Activated naive CD8-positive, alpha-beta T cell treated with anti-CD3 and anti-CD28 coated beads for 36 hours (primary cell): ENCODE measurements at places on chromosomes 3 and 15.

DNA sequence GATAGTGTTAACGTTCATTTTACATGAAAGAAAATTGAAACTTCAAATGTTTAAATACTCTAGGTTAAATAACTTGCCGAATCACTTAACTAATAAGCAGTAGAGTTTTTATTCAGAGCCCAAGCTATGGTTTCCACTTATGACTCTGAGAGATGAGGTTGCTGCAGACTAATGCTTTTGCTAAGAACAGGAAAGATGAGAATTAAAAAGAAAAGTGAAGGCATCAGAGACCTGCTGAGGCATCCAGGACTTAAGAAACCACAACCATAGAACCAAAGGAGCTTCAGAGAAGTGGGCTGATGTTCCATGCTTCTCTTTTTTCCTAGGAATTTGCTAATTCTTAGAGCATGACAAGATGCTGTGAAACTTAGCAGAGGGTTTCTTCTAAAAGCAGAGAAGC is 9.5 kb downstream of the HMG20A start:
- no peak for DNase-seq

- no peak for DNase-seq
These were observed 40.1 kb upstream of the CAPN3 start for GRCh38 chr15:42319206-42319605.

DNA sequence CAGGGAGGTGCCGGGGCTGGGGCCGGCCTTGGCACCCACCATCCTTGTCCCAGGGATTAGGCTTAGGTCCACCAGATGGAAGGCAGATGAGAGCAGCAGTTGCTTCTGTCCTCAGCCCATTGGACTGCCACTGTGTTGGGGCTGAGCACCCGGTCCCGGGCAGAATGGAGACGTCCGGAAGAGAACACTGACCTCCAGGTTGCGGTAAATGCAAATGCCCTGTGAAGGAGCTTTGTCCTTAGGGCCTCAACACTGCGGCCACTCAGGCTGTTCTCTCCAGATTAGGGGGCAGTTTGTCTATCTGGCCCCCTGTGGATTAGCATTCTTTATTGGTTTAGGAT is at the start of gene SERINC4:
Gene SERINC4, minus strand, starts transcription at position 276 of the 341 bp plus-strand sequence. Its CDS starts 234 bp downstream, at position 42.
- DNase-seq: no peak

DNA sequence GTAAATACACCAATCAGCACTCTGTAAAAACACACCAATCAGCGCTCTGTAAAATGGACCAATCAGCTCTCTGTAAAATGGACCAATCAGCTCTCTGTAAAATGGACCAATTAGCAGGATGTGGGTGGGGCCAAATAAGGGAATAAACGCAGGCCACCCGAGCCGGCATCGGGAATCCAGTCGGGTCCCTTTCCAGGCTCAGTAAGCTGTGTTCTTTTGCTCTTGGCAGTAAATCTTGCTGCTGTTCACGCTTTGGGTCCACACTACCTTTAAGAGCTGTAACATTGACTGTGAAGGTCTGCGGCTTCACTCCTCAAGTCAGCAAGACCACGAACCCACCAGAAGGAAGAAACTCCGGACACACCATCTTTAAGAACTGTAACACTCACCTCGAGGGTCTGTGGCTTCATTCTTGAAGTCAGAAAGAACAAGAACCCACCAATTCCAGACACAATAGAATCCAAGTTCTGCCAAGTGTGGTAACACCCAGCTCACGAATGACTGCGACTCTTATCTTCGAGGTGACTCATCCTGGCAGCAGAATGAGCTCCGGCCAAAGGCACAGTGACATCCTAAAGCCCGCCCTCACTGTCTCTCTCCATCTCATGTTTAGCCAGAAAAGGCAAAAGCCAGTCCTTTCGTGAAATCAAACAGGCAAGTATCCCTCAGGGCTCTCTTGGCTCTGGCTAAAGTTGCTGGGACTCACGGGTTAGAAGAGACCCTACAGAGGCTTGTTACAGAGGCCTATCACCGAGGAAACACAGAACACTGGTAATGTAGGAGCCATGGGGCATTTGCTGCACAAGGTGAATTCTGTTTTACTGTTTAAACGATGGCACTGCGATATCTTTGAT is 155.2 kb downstream of the FAM43A start:
- no peak for DNase-seq

GRCh38 chr15:26580943-26581342 is 191.9 kb downstream of the GABRB3 start:
- no peak for DNase-seq

GRCh38 chr15:101211897-101212296 is 40.0 kb downstream of the CHSY1 start:
- DNase-seq: no peak

DNA sequence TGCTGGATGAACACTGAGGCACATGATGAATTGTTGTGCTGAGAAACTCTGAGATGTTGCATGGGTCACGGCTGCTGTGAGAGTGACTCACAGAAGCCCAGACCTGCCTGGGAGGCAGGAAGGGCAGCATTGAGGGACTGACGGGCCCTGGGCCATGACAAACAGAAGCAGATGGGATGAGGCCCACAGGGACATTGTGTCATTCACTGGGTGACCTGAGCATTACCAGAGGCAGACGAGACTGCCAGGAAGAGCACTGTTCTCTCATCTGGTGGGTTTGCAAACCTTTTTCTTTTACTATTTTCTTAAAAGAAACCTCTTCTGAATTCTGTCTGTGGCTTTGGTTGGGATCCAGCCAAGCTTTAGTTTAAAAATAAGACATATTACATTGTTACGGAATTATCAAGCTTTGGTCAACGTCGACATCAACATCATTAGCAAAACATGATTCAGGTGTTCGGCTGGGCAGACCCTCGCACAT is 67.8 kb downstream of the BDH1 start:
- no peak for DNase-seq

- no peak for DNase-seq
These were observed 153.4 kb downstream of the RORA start for GRCh38 chr15:61075741-61076140.

GRCh38 chr3:132418916-132419315 is 1.6 kb downstream of the DNAJC13 start:
- DNase-seq: no peak

DNA sequence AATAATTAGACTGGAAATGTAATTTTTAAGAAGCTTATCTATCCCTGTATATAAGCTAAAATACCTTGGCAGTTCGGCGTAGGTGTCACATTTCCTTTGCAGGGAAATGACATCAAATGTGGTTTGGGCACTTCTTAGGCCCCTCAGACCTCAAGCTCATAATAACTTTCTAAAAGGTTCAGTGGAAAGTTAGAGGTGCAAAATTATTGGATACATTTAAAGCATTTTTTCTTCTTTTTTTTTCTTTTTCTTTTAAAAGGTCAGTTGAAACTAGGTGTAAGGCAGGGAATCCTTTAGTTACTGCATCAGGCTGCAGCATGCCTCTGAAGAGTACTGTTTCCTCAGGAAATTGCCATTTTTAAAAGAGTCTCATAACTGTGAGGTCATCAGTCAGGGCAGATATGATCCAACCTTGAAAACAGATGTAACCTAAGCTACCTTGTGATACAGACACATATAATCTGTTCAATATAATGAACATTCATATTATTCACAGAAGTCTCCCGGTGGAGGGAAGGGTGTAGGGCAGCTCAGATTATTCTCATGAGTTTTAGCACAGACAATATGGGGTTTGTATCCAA is 4.8 kb downstream of the SACM1L start:
- peak; percentile 42 for DNase-seq

- DNase-seq: no peak
These were observed 31.6 kb upstream of the PDZRN3 start for GRCh38 chr3:73656241-73656890.

DNA sequence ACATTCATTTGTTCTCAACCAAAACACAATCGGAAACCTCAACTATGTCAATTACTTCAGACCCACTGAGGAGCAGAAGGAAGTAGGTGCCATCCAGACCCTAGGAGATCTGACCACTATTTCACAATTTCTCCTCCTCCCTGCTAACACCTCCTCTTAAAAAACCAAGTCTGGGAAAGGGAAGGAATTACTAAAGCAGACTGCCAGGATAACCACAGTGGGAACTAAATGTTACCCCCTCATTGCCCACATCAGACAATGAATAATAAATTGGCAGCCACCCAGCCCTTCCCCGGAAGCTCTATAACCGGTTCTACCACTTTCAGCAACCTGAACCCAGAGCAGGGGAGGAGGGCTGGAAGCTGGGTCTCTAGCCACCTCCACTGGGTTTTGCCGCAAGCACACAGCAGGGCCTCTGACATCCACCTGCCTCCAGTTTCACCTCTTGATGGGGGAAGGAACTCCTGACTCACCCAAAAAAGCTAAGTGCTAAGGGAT is 17.6 kb downstream of the C15orf62 start:
- peak; percentile 69 for DNase-seq

GRCh38 chr15:97459771-97460170 is 500.7 kb upstream of the ARRDC4 start:
- DNase-seq: no peak

GRCh38 chr15:77311020-77311419 is 108.9 kb downstream of the PEAK1 start:
- DNase-seq: no peak

- DNase-seq: no peak
These were observed 26.7 kb downstream of the NBEAL2 start for GRCh38 chr3:47006145-47006651.

DNA sequence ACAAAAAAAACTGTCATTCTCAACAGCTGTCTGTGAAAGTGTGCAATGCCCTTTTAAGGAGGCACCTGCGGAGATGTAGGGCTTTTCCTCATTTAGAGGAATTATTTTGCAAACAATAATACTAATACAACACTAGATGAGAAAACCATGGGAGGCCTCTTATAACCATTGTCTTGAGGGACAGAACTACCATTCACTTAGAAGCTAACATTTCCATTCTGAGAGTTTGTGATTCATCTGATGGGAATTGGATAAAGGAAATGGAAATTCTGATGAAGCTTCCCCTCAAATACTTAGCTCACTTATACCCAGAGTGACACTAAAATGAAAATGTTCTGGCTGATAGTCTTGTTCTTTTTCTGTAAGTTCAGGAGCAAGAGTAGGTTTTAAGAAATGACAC is 147.7 kb downstream of the CADPS start:
- no peak for DNase-seq

- peak; percentile 52 for DNase-seq
These were observed 210.2 kb downstream of the ADAMTS17 start for GRCh38 chr15:100131321-100132224.

DNA sequence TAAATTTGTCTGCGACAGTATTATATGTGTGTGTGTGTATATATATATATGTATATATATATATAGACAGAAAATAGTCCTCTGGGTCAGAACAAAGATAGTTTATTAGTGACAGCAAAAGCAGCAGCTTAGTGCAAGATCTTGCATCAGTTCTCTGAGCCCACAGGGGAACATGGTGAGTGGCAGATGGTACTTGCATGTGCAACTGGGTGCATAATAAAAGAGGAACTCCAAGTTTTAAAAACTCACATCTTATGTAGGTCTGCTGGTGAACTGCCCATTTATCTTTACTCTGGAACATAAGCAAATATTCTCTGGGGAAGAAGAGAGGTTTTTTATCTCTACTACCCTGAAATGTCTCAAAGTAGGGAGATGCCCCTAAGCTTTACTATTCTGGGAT is 276.4 kb downstream of the POLQ start:
- no peak for DNase-seq

GRCh38 chr3:121836064-121836463 is 1.1 kb downstream of the EAF2 start:
- no peak for DNase-seq

- peak; percentile 7 for DNase-seq
These were observed 475 bp downstream of the ERC2 start for GRCh38 chr3:56467801-56468183.

DNA sequence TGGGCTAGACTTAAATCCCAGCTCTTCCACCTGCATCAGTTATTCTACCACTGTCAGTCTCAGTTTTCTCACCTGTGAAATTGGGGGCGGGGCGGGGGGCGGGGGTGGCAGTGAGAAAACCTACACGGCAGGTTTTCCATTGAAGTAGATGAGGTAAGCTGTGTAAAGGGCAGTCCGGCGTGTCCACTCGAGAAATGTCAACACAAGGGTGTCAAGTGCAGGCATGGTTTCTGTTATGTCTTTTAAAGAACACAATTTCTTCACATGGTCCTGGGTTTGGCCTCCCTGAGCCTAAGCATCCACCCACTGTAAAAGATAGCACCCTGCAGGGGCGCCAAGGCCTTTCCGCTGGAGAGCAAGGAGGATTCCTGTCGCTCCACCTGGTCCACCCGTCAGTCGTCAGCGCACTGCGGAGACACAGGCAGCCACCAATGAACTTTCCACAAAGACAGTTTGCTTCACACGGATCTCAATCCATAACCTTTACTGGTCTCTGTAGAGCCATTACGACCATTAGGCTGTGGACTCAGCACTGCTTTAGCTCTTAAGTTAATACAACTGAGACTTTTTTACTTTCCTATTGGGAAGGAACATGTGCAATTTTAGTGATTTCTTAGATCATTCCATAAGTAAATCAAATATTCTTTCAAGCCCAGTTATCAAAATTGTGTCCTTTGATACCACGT is 99.5 kb upstream of the FOXB1 start:
- DNase-seq: no peak

GRCh38 chr3:57165641-57166040 is 488 bp upstream of the IL17RD start:
- no peak for DNase-seq

DNA sequence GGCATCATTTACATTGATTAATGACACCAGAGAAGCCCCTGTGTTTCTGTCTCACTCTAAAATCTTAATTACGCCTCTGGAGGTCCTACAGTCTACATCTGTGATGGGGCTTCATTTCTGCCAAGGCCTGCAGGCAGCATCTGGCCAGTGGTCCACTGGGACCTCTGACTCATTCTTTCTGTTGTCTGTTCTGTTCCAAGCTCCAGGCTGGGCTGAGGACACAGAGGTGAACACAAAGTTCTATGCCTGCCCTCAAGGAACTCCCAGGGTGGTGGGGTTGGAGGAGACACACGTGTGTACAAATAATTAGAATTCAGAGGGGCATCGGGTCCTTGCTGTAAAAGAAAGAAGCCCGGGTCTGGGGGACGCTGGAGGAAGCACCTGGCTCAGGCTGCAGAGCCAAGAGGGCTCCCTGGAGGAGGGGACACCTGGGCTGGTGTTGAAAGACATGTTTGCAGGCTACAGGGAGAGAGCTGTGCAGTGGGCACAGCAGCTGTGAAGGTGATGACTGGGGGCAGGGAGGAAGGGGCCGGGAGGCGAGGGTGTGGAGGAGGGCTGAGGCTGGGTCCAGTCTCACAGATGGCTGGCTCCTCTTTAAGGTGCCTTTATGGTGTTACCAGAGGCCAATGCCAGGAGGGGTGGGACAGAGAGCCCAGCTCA is 103.3 kb upstream of the PRR23E start:
- DNase-seq: no peak
